CD4-positive, alpha-beta T cell (primary cell): ENCODE measurements at places on chromosomes 1 and 21. TPM values are rescaled to one million over a fixed set of nuclear protein-coding genes. Genes with fewer than 3 reads are reported as not detected.
A peak's percentile ranks its signal among the peaks of the same experiment; 100 is the strongest.

CFAP141 gene
- not detected for total RNA-seq

GRCh38 chr1:55275941-55276341 is 60.8 kb upstream of the USP24 start:
- no peak for DNase-seq

DNA sequence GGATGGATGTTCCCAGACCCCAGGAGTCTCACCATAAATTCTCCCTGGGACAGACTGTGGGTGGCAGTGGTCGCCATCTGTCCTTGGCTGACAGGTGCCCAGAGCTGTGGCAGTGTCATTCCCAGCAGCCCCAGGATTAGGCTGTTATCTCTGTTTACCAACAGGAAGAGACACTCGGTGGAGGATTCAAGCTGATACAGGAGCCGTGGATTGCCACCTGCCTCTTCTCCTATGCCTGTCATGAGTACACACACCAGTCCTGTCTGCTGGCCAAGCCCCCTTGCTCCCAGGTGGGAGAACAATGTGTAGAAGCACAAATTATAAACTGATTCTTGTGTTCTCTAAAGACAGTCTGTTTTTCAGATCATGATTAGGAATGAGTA is 152.6 kb downstream of the ETS2 start:
- DNase-seq: no peak

DNA sequence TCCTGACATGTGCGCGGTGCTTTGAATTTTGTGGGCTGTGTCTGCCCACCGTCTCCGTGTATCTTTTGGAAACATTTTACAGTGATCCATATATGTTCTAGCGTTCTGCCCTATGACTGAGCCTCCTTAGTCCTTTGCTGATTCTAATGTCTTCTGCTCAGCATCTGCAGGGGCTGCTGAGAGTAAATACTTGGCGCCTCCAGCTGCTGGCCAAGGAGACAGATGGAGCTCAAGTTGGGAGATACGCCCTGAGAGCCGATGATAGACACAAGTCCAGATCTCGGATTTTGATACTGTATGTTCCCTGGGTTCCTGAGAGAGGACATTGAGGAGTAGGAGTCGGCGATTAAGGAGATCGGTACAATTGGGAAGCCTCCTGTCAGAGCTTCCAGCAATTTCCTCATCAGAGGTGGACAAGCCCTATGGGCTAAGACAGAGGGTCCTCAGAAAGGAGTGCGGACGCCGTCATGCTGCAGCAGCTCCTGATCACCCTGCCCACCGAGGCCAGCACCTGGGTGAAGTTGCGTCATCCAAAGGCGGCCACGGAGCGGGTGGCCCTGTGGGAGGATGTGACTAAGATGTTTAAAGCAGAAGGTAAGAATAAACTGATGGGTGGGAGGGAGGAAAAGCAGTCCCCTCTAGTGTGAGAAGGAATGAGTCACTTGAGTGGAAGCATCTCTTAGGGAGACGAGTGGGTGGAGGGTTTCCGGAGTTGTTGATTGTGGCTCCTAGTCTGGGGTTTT is 390 bp downstream of the ZFP69B start:
- DNase-seq: peak; percentile 59
